ENCODE measurements at places on chromosomes 12 and 14.

GRCh38 chr12:15982471-15982870 is 71.3 kb downstream of the DERA start:
- no peak for DNase-seq

GRCh38 chr12:44852483-44852882 is 23.6 kb downstream of the NELL2 start:
- no peak for DNase-seq

- DNase-seq: no peak
These were observed 71.3 kb downstream of the PTHLH start for GRCh38 chr12:27900920-27901879.

DNA sequence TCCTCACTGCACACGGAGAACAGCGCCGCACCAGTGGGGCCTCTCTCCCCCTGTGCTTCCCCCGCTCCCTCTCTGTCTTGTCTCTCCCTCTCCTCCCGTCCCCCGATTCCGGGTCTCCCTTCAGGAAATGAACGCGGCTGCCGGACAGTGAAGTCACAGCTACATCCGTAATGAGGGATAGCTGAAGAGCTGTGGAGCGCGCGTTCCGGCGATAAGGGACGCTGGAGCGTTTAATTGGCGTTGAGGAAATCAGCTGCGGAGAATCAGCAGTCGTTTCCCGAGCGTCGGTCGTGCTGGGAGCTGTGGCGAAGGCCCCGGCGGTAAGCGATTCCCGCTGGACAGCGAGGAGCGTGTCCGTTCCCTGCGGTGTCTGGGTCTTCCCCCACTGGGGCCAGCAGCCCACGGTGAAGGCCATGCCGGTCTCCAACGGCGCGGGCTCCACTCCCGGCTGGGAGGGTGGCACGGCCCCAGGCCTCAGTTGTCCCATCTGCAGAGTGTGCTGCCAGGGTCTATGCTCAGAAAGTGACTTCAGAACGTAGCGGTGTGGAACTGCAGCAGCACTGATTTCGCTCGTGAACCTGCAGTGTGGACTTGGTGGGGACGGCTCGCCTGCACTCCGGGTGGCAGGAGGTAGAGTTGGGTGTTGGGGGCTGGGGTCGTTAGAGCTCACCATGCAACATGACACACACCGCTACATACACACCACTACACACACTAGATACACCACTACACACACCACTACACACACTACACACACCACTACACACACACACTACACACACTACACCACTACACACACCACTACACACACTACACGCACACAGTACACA is 10.9 kb downstream of the NOC4L start:
- no peak for DNase-seq

DNA sequence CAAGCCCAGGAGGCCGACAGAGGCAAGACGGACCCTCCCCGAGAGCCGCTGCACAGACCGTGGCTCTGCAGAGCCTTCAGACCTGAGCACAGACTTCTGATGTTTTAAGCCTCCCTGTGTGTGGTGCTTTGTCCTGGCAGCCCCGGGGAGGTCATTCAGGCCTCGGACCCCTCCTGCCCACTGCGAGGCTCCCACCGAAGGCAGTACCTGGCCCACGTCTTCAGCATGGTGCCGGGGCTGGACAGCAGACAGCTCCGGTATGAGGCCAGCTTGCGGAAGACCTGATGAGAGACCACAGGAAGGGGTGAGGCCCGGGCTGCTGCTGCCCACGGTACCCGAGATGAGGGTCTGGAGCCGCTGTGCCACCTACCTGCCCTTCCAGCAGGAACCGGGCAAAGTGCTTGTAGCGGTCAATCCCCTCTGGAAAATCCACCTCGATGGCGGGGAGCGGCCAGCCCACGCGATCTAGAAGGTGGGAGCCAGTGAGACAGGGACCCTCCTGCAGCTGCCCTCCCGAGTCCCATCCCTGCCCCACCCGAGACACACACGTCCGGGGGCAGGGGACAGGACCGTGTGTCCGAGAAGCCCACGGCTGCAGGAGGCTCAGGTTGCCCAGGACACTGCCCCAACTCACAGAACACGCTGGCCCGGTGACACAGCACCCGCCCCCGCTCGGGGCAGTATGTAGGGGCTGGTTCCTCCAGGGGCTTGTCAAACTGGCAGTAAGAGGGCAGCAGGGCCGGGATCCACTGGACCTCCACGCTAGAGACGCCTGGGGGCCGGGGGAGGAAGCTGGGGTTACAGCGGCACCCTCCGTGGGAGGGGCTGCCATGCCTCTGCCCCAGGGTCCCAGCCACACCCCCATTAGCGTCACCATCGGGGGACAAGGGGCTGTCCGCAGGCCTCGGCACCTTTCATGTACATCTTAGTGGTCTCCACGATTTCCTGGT is 35.6 kb upstream of the UBC start:
- no peak for DNase-seq

GRCh38 chr12:113479590-113480335 is 8.1 kb upstream of the LHX5 start:
- no peak for DNase-seq

GRCh38 chr14:97584528-97584927 is 787.3 kb downstream of the VRK1 start:
- no peak for DNase-seq

Measured in stimulated activated CD4-positive, alpha-beta T cell treated with anti-CD3 and anti-CD28 coated beads, Interleukin-15, amount 100 ng/mL, for 1 hour (primary cell).